Kasumi-1 (cell line): ENCODE measurements at places on chromosomes 3 and 15.

GRCh38 chr3:158713094-158713499 lies 19.2 kb downstream of the RARRES1 start:
- peak; percentile 58 for DNase-seq

GRCh38 chr3:10702961-10703740 lies 112.9 kb upstream of the SLC6A11 start:
- no peak for DNase-seq

DNA sequence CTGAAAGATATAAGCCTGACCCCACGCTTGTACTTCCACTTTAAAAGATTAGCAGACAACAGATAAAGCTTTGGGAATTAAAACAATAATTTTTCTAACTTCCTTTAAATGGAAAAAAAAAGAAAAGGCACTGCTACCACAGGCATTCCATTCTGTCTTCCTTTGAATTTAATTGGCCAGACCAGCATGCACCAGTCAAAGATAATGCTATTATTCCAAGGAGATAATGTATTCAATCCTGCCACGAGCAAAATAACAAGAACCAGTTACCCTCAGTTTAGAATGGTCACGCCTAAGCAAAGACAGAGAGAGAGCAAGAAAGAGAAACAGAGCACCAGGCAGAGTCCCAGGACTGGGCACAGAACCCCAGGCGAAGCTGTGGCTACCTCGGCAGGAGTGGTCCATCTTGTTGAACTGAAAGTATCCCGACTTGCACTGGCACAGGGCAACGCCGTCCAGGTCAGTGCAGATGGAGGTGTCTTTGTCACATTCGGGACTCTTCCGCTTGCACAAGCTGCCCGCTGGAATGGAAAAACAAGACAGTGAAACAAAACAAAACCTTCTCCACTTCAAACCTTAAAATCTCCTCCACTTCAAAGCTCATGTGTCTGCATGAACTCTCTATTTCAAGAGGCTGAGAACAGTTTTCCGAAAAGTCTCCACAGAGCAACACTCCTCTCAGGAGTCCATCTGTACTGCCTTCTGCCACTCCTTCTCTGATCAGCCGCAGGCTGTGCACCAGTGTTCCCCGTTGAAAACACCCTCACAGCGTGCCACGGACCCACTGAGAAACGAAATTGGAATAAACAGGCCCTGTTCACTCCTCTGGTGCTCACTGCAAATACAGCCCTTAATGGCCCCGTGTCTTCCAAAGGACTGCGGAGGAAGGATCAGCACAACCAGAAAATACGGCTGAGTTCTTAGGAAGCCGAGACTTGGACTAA lies 58.2 kb downstream of the HEG1 start:
- no peak for DNase-seq

DNA sequence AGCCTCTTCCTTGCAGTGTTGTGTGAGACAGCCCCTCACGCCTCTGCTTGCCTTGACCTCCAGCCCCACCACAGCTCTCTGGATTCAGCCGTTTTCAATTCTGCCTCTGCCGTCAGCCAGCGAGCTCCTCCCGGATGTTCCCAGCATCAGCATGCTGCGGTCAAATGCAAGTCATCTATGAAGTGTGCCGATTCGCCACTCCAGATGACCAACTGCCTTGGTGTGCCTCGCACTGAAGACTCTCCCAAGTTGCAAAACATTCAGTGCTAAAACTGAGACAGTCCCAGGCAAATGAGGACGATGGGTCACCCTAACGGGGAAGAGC lies 30.6 kb upstream of the RASA2 start:
- no peak for DNase-seq

DNA sequence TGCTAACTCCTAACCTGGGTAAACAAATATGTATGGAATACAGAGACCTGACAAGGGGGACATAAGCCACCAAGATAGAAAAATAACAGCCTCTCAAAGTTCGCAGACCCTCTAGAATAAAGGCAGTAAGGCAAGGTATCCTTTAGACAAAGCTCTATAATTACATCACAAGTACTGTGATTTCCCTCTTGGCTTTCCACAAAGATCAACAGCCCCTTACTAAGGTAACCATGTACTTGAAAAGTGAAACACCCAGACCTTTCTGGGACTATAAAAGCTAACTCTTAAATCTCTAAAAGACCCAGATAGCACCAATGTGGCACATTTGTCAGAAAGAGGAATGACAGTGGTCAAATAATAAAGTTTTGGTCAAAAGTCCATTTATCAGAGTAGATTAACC lies 51.9 kb downstream of the TBL1XR1 start:
- no peak for DNase-seq

GRCh38 chr15:92407916-92408315 lies 14.2 kb downstream of the ST8SIA2 start:
- no peak for DNase-seq

DNA sequence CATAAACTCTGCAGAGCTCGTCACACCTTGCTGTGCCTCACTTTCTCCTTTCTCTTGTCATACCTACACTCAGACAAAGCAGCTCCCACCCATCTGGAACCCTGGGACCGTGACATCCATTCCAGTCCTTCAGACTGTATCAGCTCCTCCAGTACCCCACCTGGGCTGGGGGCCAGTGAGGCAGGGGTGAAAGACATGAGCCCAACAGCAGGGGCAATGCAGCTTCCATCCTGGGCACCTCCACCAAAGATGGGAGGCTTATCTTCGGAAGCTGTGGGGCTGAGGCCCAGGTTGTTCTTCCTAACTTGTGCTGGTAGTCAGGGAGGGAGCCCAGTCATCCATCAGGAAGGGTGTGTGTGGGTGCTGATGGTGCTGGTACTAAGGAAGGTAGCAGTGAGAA lies 109.2 kb downstream of the EEFSEC start:
- DNase-seq, result no peak

- no peak for DNase-seq
Measured at GRCh38 chr3:74302969-74303368, 311.5 kb downstream of the CNTN3 start.

- peak; percentile 36 for DNase-seq
Measured at GRCh38 chr3:87771337-87772192, 287.2 kb downstream of the CGGBP1 start.

DNA sequence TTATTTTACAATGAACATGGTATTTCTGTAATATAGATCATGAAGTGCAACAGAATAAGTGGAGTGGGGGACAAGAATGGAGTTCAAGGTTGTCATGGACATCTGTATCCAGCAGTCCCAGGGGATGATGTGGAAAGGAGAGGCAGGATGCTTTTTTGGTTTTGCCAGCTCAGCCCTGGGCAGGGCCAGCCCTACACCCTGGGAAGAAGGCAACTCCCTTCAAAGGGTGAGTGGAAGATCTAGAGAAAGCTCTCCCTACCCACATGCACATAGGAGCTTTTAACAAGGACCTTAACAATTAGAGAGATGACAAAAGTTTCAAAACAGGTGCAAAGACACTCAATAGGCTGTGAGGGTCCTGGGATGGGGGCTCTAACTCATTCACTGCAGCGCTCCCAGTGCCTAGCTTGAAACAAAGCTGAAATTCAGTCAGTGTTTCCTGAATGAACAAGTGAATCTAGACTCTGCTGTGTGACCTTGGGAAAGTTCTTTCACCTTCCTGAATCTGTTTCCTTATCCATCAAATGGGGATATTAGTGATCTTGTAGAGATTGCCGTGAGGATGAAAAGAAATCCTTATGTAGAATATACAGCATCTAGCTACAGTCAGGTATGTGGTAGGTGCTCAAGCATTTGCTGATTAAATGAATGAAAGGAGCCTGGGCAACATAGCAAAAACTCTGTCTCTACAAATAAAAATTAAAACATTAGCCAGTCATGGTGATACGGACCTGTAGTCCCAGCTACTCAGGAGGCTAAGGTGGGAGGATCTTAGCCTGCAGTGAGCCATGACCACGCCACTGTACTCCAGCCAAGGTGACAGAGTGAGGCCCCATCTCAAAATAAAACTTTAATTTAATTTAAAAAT lies 14.3 kb downstream of the BHLHE40 start:
- no peak for DNase-seq

DNA sequence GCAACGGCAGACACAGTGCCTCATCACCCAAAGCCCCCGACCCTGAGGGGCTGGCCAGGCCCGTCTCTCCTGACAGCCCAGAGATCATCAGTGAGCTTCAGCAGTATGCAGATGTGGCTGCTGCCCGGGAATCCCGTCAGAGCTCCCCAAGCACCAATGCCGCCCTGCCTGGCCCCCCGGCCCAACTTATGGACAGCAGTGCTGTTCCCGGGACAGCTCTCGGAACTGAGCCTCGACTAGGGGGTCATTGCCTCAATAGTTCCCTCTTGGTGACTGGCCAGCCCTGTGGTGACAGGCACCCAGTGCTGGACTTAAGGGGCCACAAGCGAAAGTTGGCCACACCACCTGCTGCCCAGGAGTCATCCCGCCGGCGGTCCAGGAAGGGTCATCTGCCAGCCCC lies 8.6 kb upstream of the TEX264 start:
- DNase-seq, result no peak

DNA sequence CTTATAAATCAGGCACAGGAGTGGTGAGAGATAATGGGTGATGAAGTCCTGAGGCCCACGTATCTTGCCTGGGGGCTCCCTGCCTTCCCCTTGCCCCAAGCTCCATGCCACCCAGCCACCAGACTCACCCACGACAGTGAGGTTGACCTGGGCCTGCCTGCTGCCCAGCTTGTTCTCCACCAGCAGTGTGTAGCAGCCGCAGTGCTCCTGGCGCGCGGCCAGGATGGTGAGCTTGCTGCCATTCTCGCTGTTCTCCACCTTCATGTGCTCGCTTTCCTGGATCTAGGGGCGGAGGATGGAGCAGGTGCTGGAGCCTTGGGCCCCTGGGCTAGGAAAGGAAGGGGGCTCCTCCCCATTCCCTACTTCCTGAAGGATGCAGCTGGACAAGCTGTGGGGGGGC lies 79.1 kb upstream of the HACD2 start:
- DNase-seq, result no peak

- no peak for DNase-seq
Measured at GRCh38 chr3:966341-966740, 126.5 kb upstream of the CNTN6 start.

DNA sequence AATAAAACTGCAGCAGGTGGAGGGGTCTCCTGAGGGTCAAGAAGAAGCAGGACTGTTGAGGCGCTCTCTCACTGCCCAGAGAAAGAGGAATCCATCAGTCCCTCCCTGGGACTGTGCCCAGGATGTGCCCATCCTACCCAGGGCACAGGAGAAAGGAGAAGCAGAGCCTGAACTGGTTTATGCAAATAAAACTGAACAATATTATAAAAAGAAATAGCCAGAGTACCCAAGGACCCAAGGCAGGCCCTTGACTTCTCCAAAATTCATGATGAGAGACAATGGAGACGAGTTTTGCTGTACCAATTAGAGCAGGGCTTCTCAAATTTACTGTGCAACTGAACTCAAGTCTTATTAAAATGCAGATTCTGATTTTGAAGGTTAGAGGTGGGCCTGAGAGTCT lies 211.0 kb downstream of the IGSF11 start:
- DNase-seq, result no peak
